Natural killer cell treated with Interleukin-12 subunit alpha and Interleukin-12 subunit beta and Interleukin-15 and Interleukin-18, amount 100 ng/mL, for 72 hours (primary cell): ENCODE measurements at places on chromosomes 6 and 20. TPM values are rescaled to one million over a fixed set of nuclear protein-coding genes. Genes with fewer than 3 reads are reported as not detected.

GRCh38 chr6:84349542-84349941, 122.1 kb upstream of the CEP162 start:
- no peak for DNase-seq

GRCh38 chr6:90458353-90459224, 128.3 kb downstream of the MAP3K7 start:
- DNase-seq, result peak; percentile 75

DNA sequence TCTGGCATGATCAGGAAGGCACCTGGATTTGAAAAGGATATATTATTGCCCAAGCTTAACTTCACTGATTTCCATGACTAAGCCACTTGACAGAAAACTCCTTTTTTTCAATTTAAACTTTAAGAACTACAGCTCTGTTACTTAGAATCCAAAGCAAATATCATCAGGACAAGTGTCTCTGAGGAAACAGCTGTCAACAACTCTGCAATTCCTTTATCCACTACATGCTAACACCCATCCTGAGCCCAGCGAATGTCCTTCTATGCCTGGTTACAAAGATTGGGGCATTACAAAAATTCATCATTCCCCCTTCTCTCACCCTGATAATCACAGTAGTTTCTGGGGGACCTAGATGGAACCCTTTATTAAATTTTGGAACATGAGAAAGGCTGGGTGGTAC, 136.8 kb downstream of the GMPR start:
- DNase-seq, result no peak

RGL2 gene
- total RNA-seq, result 38.1 TPM

GRIK2 gene
- total RNA-seq, result not detected

JAG1 gene
- 0.28 TPM for total RNA-seq

PTGIS gene
- total RNA-seq, result not detected

DNA sequence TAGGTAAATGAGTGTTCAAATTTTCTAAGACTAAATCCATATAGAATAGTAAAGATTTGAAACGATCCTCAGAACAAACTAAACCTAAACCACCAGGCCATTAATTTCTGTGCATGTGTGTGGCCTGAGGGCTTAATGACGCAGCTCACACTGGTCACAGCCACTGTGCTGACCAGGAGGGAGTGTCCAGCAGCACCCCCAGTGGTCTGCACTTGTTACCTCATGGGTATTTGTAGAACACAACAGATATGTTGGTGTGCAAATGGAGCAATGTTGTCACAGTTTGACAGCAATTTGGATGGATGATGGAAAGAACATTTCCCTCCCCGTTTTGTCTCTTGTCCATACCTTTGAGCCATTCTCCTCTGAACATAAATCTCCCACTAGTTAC, 122.4 kb upstream of the EXOC2 start:
- DNase-seq, result no peak

GRCh38 chr20:31674895-31675827, 37.4 kb downstream of the COX4I2 start:
- DNase-seq, result peak; percentile 88

DNA sequence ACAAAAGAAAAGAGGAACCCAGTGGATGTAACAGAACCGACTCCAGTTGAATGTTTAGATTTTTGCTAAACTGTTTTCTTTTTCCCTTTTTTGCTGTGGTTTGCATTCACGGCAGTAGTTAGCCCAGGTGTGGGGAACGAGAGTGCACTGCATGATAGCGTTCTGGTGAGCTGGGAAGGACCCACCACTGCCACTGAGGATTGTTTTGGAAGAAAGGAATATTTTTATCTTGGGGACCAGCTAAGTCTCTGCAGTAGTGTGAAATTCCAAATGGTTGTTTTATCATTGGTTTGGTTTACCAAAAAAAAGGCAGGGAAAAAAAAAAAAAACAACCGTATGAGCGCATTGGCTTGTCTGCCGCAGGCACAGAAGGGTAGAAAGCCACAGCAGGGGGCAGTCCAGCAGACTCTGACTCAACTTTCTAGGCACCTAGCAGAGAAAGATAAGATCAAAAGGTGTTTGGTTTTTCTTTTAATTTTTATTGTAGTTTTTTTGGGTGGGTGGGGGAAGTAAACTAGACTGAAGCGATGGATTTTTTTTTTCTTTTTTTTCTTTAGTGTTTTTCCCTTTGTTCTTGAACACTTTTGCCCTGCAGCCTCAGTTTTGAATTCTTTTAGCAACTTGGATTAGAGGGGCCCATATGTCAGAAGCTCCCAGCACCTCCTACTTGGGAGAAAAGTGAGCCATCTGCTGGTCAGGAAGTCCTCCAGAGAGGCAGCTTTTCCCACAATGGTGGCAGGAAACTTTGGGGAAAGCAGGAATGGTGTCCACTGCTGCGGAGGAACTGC, 13.5 kb upstream of the RAB5IF start:
- no peak for DNase-seq

GRCh38 chr20:63206878-63207277, 9.1 kb downstream of the YTHDF1 start:
- no peak for DNase-seq

- no peak for DNase-seq
Measured at GRCh38 chr6:42942444-42942843, 13.2 kb downstream of the CNPY3 start.

GRCh38 chr6:97218912-97219311, 64.1 kb downstream of the MMS22L start:
- no peak for DNase-seq

GRCh38 chr6:127923135-127923534, 22.3 kb upstream of the THEMIS start:
- DNase-seq, result no peak
